ENCODE measurements at places on chromosomes 6 and 20.

GRCh38 chr6:150301846-150302519, 66.8 kb upstream of the IYD start:
- DNase-seq: peak; percentile 70

- no peak for DNase-seq
Observed at GRCh38 chr6:83192871-83193746, at the start of the genes PGM3 and RWDD2A. Gene PGM3 (minus strand): TSS chr6:83193265. CDS start chr6:83191012, 2,253 bp downstream. Gene RWDD2A (plus strand): TSS chr6:83193357. CDS start chr6:83194452, 1,095 bp downstream.

DNA sequence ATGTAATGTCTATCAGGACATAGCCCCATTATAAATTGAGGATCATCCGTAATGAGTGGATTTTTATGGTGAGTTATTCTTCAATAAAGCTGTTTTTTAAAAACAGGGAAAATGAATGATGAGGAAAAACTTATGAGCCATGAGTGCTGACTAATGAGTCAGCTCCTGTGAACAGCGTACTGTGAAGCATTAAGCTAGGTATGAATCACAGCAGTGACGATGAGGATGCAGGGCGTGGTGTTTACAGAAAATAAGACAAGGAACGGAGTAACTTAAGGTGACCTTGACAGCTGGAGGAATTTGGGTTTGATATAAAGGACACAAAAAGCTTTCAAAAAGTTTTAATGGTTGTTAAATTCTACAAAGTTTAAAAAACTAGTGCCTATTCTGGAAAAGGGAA, 96.3 kb downstream of the FOXF2 start:
- DNase-seq: peak; percentile 80

GRCh38 chr6:8830794-8831193, 395.4 kb upstream of the SLC35B3 start:
- DNase-seq: no peak

- DNase-seq: no peak
Observed at GRCh38 chr20:53767206-53767930, 173.7 kb upstream of the ZNF217 start.

DNA sequence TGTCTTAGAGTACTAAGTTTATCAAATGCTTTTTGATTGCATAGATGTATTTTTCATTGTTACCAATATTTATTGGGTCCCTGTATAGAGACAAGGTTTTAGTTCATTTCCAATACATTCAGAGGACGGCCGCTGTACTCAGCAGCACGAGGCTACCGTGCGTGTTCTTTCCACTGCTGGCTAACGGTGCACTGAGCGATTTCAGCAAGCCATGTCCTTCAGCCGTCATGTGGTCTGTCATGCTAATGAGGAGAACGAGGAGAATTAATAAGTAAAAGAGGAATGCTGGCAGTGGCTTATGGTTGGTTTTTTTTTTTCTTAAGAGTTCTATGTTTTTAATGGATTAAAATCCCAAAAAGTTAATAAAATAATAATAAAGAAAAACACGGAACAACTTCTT, 253.6 kb downstream of the ARID1B start:
- DNase-seq: no peak

- DNase-seq: no peak
Observed at GRCh38 chr6:32920715-32921114, 20.1 kb downstream of the HLA-DMB start.

- no peak for DNase-seq
Observed at GRCh38 chr6:47234266-47234933, 75.3 kb downstream of the TNFRSF21 start.

DNA sequence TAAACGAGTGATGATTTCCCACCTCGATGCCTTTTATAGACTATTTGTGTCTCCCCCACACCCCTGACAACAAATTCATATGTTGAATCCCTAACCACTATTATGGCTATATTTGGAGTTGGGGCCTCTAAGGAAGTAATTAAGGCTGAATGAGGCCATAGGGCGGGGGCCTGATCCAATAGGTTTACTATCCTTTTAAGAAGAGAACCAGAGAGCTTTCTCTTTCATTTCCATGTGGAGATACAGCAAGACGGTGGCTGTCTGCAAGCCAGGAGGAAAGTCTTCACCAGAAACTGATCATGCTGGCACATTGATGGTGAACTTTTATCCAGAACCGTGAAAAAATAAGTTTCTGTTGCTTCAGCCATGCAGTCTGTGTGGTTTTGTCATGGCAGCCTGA, 38.9 kb upstream of the CLIC5 start:
- DNase-seq: no peak

GRCh38 chr6:44341095-44341890, 1.2 kb upstream of the SPATS1 start:
- DNase-seq: no peak

- peak; percentile 55 for DNase-seq
Observed at GRCh38 chr6:4459032-4459431, 317.2 kb upstream of the CDYL start.

DNA sequence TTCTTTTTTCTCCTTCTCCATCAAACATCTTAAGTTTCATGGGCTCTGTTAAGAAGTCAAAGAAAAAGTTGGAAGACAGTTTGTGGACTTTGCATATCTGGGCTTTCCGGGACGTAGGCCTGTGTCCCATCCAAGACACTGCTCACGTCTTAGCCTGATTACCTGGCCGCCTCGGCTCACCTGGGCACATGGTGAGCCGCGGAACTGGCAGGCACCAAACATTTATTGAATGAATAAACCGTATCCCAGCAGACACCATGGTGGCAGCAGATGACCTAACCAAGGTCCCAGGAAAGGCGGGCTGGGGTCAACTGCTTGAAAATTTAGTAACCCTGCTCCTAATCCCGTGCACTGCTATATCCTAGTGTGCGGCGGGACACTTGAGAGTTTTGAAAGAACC, 35.6 kb downstream of the GNAS start:
- no peak for DNase-seq

GRCh38 chr6:35663447-35664235, 25.1 kb downstream of the FKBP5 start:
- DNase-seq: no peak

DNA sequence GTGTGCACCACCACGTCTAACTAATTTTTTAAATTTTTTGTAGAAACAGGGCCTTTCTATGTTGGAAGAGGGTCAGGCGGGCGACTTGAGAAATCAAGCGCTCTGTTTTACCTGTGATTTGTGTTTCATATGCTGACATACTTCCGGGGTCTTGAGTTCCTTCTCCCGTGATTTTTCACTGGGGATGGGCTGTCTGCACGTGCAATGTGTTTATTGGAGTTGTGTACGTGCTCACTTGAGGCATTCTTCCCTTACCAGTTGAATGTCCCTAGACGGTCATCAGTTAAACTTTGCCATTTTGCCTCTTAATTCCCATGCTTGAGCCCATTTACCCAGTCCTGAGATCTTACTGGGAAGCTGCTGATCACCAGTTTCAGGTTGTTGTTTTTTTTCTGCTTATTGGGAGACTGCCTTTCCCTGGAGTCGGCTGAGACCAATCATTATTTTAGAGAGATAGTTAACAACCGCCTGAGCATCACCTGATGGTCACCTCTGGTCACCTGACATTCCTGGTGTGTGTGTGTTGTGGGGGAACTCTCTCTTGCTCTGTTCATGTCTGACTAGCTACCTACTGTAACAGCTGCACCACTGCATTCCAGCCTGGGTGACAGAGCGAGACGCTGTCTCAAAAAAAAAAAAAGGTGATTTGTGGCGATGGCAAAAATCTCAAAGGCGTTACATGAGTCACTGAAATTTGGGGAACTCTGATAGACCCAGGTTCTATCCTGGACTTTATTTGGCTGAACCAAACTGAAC, 34.8 kb upstream of the NCOA3 start:
- DNase-seq: no peak

- DNase-seq: no peak
Observed at GRCh38 chr20:21539512-21539911, 25.6 kb upstream of the NKX2-2 start.

- DNase-seq: no peak
Observed at GRCh38 chr6:81864124-81864523, 111.6 kb upstream of the TENT5A start.

DNA sequence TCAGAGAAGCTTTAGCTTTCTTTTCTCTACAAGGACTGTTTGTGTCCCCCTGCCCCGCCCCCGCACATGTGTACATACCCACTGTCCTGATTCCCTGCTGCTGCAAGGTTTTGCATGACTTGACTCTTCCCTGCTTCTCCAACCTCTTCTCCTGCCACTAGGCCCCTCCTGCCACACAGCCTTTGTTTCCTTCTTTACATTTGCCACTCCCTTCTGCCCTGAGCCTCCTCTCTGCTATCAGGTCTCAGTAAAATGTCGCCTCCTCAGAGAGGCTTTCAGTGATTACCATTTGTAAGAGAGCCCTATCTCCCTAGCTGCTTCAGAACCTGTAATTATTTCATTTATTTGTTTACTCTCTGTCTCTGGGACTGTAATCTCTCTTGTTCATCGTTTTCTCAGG, 56.4 kb upstream of the VSTM2L start:
- DNase-seq: no peak

DNA sequence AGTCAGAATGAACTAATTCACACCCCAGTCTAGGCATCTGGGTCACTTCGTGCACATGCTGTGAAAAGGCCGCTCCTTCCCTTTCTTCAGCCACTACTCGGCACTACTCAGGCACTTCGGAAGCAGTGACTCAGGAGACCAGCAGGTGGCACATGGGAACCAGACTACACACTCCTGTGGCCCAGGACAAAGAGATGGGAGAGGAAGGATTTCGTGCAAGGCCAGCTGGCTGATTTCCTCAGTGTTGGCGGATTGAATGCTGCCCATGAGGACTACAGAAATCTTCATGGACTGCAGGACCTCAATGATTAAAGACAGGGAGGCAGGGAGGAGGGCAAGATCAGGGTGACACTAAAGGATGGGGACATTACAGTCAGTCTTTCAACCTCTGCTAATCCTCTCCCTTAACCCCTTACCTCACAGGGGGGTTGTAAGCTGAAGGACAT, 117.8 kb upstream of the SPACA1 start:
- DNase-seq: peak; percentile 31

DNA sequence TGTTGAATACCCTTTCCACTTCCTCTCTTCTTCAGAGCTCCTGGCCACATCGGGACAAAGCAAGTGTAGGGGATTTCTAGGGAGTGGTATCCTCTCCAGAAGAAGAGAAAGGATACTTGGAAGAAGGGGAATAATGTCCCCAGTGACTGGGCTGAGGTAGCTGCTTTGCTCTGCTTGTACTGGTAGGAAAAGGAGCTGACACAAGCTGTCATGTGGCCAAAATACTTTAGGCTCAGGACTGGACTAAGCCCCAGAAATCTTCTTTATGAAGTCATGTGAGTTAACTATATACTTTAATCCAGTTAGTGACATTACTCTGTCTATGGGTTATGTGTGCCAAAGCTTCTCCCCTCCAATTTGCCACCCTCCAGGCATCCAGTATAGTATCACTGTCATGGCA, 40.5 kb downstream of the AKIRIN2 start:
- no peak for DNase-seq

- no peak for DNase-seq
Observed at GRCh38 chr20:25289886-25290597, 42.2 kb downstream of the PYGB start.

- DNase-seq: no peak
Observed at GRCh38 chr6:156703719-156704118, 73.5 kb upstream of the ARID1B start.

DNA sequence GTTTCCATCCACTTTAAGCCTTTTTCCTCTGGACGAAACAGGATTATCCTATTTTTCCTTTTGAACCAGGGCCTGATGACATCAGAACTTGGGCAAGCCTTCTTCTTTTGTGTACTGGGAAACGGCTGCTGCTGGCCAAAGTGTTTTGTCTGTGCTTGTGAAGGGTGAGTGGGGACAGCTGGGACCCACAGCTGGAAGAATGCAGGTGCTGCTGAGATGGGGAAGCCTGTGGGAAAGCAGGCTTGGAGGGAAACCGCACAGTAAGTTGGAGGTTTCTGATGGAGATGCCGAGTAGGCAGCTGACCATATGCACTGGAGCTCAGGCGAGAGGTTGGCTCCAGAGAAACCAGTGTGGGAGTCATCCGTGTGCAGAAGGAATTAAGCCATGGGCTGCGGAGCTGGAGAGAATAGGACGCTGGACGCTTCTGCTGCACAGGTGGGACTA, 8.5 kb upstream of the PSMG4 start:
- DNase-seq: no peak

GRCh38 chr20:8803065-8803464, 265.8 kb upstream of the PLCB4 start:
- DNase-seq: no peak

DNA sequence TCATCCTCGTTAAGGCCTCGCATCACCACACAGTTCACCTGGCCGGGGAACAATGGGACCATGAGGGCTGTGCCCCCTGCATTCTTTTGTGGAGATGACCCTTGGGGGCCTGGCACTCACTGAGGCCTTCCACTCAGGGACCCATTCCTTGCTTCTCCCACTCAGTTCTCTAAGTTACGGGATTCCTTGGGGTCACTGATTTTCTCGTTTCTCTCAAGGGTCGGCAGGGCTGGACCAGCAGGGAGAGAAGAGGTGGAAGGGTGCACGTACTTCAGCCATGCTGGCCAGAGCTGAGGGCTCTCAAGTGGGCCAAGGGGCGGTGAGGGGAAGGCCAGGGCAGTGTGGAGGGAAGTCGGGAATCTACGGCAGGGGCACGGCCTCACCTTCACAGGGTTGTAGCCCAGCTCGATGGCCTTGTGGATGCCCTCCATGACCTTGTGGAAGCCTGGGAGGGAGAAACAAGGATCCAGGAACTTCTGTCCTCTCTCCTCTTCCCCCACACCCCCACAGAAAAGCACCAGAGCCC, 20.8 kb downstream of the MOCS1 start:
- DNase-seq: no peak

- no peak for DNase-seq
Observed at GRCh38 chr20:25087186-25087929, 5.4 kb upstream of the VSX1 start.

DNA sequence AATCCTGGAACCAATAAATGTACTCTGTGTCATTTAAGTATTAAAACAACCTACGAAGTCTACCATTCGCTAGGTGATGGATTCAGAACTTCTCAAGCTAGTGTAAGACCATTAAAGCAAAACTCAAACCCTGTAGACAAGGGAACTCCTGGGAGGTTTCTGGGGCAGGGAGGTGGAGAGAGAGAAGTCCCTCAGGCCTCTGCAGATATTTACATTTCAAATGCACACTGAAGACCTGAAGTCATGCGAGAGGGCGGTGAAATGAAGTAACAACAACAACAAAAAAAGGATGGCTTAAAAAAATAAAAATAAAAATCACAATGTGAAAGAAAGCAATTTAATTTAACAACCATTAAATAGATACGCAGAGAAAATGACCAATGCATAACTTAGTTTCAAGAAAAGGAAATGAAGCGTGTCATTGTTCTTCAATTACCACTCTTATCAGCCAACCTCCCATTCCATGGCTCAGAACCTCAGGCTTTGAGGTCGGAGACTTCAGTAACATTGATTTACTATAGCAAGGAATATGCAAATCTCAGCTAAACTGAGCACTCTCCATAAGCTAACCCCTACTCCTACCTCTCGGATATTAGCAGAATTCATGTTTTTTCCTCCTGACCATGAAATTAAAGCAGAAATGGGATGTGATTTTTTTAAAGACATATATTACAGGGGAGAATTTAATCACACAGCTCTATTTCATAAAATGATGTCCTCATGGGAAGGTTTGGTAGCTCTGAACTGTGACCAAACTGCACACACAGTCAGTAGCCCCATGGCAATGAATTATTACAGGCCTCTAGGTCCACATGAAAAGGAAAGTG, 140.6 kb downstream of the KIF16B start:
- DNase-seq: no peak
